Brain (organoid and tissue), 16 donors: ENCODE measurements at places on chromosomes 7 and 10. TPM values are rescaled to one million over a fixed set of nuclear protein-coding genes. Genes with fewer than 3 reads are reported as not detected.

GNAI1 gene
- 37.4 TPM for polyA plus RNA-seq

TRIL gene
- polyA plus RNA-seq: 18.6 TPM

OR13A1 gene
- polyA plus RNA-seq: not detected

ARPC1B gene
- 47.3 TPM for polyA plus RNA-seq

MYL10 gene
- polyA plus RNA-seq: not detected

GPAM gene
- polyA plus RNA-seq: 4.8 TPM

CTAGE4 gene
- 0.12 TPM for polyA plus RNA-seq

MOSPD3 gene
- 47.9 TPM for polyA plus RNA-seq

CNTNAP2 gene
- polyA plus RNA-seq: 145 TPM

SFRP4 gene
- 0.81 TPM for polyA plus RNA-seq

MNX1 gene
- polyA plus RNA-seq: 2.5 TPM

HMX3 gene
- 12.9 TPM for polyA plus RNA-seq

AGBL3 gene
- 0.64 TPM for polyA plus RNA-seq

PYROXD2 gene
- polyA plus RNA-seq: 2.3 TPM

NKX1-2 gene
- polyA plus RNA-seq: 0.08 TPM

PSD gene
- 104 TPM for polyA plus RNA-seq

HYAL4 gene
- polyA plus RNA-seq: not detected

GDF2 gene
- polyA plus RNA-seq: not detected

ASB10 gene
- not detected for polyA plus RNA-seq

TMEM139 gene
- 2.3 TPM for polyA plus RNA-seq

LRRN3 gene
- polyA plus RNA-seq: 7.2 TPM

KAT6B gene
- polyA plus RNA-seq: 16.7 TPM
